ENCODE measurements at places on chromosomes 5 and 9.

GRCh38 chr5:10528056-10528816 lies 35.6 kb upstream of the ANKRD33B start:
- DNase-seq = no peak

GRCh38 chr5:157335534-157336422 lies 69.9 kb downstream of the CYFIP2 start:
- DNase-seq = no peak

GRCh38 chr5:116564312-116564711 lies 10.3 kb downstream of the SEMA6A start:
- no peak for DNase-seq

GRCh38 chr9:21788752-21789151 lies 13.7 kb upstream of the MTAP start:
- DNase-seq = no peak

GRCh38 chr9:133268335-133269056 lies 6.5 kb downstream of the ABO start:
- DNase-seq = no peak

DNA sequence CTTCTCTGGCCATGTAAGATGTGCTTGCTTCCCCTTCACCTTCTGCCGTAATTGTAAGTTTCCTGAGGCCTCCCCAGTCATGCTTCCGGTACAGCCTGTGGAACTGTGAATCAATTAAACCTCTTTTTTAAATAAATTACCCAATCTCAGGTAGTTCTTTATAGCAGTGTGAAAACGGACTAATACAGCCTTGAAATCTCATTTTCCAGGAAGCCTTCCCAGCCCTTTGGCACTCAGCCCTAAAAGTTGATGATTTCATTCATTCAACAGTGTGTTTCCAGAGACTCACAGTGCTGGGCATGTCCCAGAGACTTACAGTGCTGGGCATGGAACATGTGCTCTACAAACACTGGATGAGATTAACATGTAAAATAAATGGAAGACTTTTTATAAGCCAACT lies 135.8 kb downstream of the DCP2 start:
- DNase-seq = no peak

DNA sequence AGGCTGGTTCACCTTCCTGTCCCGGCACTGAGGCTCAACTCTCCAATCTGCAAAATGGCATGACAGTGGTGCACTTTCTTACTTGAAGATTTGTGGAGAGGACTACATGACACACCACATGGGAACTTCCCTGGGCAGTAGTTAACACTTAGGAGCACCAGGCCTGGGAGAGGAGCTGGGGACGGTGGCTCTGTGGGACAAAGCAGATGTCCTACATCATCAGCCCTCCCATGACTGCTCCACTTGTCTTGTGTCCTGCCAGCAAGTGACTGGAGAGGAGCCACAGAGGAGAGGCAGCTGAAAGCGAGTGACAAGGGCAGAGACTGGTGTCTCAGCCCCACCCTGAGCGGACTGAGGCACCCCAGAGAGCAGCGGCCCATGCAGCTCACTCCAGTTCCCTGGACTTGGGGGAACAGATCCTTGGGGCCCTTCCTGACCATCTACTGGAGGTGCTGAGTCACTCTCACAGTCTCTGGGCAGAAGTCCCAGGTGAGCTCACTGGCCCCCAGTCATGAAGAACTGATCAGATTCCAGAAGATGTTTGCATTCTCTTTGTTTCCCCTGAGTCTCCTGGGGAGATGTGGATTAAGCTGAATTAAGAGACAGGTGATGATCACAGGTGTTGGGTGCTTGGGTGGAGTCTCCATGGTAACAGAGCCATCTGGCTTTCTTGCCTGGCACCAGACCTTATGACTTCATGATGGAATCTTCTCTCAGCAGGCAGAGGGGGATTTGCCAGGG lies 13.2 kb upstream of the SLC25A48 start:
- DNase-seq = no peak

GRCh38 chr9:1761807-1762206 lies 253.3 kb upstream of the SMARCA2 start:
- DNase-seq = no peak

GRCh38 chr5:100448111-100448528 lies 87.1 kb upstream of the FAM174A start:
- DNase-seq = no peak

GRCh38 chr5:28077291-28078240 lies 1039.2 kb upstream of the CDH9 start:
- no peak for DNase-seq

- no peak for DNase-seq
These were observed 50.3 kb downstream of the ZNF462 start for GRCh38 chr9:106913276-106913675.

DNA sequence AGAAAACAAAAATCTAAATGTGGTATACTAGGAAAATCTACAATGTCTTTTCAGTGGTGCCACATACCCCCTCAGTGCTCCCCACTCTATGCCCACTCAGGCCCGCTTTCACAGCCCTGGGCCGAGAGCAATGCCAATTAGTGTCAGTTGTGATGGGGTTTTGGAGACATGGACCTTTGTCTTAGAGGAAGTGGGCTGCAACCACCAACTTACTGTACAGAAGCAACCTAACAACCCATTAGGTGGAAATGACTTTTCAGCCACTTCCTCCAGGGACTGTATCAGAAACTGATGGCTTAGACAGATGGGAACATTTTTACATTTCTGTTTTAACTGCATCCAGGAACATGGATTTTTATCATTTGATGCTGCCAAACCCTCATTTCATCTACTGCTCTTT lies 268.0 kb downstream of the BNC2 start:
- no peak for DNase-seq

DNA sequence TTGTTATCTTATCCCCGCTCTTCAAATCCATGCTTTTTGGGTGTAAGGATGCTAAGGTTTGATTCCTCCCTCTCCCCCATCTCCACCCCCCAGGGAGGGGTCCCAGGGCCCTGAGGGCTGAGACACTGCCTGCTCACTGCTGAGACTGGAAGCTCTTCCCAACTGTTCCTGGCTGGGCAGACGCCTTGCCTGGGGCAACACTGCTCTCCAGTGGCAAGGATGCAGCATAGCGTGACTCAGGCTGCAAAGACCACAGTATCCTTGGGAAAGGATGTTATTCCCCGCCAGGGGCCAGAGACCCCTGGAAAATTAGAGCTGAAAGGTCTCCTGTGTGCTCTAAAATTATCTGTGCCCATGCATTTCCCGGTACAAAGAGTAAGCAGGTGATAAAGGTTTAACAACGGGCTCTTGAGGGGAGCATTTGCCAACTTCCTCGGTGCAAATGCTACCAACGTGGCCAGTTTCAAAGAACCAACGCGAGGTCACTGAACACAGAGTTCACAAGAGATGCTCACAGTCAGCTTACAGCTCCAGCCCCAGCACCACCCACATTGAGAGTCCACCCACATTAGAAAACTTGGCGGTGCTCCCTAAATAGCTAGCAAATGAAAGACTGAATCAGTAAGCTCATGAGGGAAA lies 271.9 kb downstream of the NSG2 start:
- DNase-seq = no peak

GRCh38 chr5:143083006-143083405 lies 312.8 kb downstream of the ARHGAP26 start:
- DNase-seq = no peak

GRCh38 chr5:102498271-102499034 lies at the start of gene SLCO6A1:
SLCO6A1 (minus strand) TSS chr5:102499001; CDS start chr5:102498844, 157 bp downstream.
- DNase-seq = no peak

GRCh38 chr9:129720865-129721545 lies 31.8 kb downstream of the PTGES start:
- DNase-seq = no peak

GRCh38 chr9:131912671-131913070 lies 167.0 kb downstream of the MED27 start:
- no peak for DNase-seq

DNA sequence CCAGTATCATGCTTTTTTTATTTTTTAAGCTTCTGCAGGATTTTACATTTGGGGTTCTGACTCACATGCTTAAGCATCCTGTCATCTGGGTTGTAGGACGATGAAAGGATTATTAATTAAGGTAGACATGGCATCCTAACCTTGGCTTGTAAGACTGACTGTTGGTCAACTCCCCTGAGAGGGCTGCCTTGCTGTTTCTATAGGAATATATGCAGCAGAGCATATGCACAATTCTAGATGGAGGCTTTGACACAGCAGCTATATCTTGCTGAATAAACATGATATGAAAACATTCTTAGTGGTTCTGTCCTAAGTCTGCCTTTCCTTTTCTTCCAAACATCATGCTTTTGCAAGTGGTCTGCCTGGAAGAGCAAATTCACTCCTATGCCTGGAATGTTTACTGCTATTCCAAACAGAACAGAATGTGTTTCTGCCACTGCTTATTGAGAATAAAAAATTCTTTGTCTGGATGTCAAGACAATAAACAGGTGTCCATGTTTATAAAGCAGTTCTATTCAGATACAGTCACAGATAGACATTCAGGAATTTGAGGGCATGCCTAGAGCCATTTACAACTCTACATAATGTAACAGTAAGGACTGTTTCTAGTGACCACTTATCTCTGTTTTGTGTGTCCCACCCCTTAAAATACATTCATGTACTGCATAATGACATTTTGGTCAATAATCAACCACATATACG lies 166.2 kb upstream of the PPP2R2B start:
- no peak for DNase-seq

DNA sequence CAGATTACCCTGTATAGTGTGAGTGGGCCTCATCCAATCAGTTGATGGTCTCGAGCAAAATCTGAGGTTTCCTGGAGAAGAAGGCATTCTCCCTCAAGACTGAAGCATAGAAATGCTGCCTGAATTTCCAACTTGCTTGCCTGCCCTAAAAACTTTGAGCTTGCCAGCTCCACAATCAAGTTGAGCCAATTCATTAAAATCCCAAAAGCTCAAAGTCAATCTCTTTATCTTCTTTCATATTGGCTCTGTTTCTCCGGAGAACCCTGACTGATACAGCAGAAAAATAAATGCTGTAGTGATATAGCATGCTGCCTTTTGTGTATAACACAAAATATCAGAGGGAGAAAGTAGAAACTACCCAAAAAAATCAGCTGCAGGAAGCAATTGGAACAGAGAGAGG lies 72.5 kb upstream of the NMUR2 start:
- DNase-seq = no peak

DNA sequence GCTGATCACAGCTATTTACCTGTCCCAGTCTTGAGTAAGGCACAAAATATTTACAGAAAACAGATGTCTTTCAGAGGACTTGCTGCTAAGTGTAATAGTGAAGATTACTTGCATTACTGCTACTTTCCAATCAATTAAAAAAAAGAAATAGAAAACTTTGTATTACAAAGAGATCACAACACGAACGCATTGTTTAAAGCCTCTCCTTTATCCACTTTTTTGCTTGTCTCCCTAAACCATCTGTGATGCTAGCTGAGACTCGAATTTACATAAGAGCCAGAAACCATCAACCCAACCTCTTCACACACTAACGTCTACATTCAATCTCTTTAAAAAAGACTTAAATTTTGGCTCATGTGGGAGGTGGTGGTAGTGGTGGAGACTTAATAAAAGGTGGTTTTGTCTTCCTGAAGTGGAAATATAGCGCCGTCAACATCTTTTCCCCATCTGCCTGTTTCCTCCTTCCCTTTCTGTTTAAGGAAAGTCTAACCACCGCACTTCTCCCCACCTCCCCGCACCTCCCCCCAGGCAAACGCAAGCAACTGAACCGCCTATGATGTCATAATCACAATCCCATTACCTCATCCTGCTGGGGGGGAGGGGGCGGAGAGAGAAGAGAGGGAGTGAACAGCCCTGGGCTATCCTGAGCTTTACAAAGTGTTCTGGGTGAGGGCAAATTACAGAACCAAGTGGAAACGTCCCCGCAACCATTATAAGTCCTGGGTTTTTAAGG lies 948 bp upstream of the FAM53C start:
- peak; percentile 41 for DNase-seq

DNA sequence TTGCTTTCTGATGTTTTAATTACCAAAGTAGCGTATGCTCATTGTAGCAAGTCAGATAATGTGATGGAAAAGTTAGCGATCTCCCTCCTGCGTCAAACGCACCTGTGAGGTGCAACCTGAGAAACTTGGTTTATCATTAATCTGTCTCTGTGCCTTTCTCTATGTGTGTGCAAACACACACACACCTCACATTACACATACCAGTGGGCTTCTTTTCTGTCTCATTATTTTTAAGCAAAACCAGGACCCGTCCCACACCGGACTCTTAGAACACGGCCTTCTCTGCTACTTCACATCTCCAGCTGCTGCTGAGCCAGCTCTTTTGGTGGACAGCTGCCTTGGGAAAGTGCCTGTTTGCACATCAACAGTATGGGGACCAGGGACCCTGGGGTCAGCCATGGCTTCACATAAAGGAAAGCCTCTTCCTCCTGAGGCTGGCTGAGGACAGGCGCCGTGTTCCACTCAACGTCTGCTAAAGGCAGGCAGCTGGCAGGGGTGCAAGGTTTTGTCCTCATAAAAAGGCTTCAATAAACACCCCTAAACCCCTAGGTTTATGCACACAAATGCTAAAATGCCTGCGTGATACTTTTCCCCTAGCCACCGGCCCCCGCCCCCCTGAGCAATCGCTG lies 44.2 kb downstream of the MRPL36 start:
- DNase-seq = no peak

DNA sequence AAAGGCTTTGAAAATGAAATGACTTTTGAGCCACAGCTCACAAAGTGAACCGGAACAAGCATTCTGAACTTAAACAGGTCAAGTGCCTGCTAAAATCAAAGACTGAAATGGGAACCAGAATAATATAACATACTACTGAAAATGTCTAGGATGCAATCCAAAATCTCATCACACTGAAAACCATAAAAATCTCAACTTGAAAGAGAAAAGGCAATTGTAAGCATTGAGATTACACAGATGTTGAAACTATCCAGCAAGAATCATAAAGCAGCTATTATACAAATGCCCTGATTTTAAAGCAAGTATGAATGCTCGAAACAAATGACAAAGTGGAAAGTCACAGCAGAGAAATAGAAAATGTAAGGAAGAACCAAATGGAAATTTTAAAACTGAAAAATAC lies 211.5 kb upstream of the GAS1 start:
- DNase-seq = no peak

- DNase-seq = no peak
These were observed 153.1 kb upstream of the BRINP1 start for GRCh38 chr9:119522381-119522780.

DNA sequence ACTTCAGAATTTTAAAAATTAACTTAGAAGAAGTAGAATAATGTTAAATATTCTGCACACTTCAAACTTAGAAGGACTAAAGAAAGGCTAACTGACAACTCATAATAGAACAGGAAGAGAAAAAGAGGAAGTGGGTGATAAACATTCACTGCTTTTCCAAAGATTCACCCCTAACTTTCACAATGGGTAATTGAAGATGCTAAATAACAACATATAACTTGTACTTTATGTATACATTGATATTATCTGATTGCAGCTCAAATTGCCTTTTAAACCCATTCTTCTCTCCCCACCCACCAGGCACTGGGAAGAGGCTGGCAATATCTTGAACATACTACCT lies 376.6 kb downstream of the EFNA5 start:
- no peak for DNase-seq

GRCh38 chr9:129698254-129698757 lies 32.9 kb downstream of the PRRX2 start:
- DNase-seq = no peak

DNA sequence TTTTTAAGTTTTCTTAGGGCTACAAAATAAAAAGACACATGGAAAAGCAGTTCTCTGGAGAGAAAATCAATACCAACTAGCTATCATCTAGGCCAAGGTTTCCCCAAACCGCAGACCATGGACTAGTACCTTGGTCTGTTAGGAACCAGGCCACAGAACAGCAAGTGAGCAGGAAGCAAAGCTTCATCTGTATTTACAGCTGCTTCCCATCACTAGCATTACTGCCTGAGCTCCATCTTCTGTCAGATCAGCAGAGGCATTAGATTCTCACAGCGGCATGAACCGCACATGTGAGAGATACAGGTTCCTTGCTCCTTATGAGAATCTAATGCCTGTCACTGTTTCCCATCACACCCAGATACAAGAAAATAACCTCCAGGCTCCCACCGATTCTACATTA lies 1907.6 kb upstream of the ACO1 start:
- DNase-seq = no peak
